Stimulated activated CD4-positive, alpha-beta T cell treated with anti-CD3 and anti-CD28 coated beads, TNF-alpha, amount 100 ng/mL, for 24 hours (primary cell): ENCODE measurements at places on chromosomes 13 and 19.

DNA sequence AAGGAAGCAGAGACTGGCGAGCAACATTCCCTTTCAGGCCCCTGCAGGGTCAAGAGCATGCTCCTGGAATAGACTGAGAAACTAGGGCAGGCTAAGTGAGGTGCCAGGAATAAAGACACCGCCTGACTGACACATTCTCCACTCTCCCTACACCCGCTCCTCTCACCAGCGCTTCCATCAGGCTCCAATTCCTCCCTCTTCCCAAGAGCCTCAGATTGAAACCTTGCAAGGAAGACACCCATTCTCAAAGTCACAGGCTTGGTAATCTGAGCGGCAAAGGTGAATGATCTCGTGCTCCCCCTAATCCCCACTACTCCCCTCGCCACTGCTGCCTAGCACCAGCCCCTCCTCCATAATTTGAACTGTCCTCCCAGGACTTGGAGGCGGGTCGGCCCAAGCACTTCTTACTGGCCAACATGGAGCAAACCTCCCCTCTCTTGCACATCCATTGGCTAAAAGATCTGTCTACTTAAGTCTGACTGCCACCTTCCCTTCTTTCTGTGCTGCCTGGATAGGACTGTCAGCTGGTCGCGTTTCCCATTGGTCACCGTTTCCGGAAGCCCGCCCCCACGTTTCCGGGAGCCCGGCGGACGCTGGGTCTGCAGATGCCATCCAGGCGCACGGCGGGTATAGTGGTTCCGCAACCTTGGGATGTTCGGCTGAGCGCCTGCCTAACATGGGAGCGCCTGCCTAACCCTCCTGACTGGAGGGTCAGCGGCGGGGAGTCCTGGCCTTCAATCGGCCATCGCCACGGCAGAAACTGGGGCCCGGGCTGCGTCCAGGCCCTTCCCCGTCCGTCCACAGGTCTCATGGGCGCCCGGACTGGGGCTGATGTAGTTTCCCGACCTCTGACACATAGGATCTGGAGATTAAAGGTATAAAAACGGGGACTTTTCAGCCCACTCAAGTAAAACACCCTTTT, 33.6 kb downstream of the ZNF383 start:
- DNase-seq: no peak

DNA sequence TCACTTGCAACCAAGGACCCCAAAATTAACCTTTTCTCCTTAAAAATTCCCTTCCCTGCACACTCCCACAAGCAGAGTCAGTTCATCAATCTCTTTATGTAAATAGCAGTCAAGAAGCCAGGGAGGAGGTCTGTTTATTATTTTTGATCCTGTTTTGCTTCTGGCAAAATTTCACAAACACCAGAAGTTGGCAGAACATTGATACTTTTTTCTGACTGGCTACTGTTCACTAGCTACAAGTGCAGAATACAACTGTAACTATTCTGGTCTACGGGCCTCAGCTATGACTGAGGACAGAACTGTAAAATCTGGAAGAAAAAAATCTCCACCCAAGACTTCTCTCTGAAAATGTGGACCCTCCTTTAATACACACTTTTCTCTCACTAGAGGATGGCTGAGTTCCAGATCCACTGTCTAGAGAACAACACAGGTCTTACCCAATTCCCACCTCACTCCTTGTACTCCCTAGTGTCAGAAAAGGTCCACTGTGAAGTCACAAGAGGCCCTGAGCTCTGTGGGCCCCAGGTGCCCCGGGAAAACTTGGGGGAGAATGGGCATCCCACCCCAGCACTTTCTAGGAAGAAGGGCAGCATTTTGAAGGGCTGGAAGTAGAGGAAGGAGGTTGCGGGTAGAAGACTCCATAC, 14.5 kb downstream of the STARD13 start:
- DNase-seq: no peak

DNA sequence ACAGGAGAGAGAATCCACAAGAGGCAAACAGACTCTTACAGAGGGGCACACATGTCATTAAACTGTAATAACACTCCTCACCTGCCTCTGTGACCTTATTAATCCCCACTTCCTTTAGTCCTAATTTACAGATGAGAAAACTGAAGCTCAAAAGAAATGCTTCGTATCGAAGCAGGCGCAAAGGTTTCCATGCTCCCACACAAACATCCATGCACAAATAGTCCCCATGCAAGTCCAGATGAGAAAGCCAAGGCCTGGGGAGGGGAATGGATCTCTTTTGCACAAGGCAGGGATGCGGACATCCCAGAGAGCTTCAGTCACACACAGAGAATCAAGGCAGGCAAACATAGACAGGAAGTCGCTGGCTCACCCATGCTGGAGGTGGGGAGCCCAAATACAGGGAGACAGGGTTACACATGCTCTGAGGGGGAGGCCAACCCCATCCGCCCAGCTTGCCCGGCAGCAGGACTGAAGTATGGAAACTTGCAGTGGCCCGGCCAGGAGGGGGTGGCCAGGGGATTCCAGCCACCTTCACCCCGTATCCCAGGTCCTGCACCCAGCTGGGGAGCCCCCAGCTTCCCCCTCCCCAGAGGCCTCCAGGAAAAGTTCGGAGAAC, 468 bp downstream of the S1PR5 start:
- DNase-seq: no peak

- no peak for DNase-seq
These were observed 71.2 kb downstream of the ING1 start for GRCh38 chr13:110784704-110785103.

DNA sequence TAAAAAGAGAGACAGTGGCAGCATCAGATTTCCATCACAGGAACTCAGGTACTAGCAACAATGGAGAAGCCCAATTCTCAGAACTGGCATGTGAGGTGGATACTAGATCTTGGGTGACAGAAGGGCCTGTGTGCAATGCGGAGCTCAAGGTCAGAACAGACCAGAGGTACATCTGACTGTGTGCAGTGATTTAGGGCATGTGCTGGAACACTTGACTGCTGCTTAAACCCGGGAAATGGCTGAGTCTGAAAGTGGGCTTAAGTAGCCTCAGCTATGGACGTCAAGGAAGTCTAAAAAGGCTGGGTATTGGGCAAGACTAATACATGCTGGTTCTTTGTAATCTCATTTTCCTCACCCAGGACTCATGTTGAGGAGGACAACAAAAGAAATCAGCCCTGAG, 182.2 kb downstream of the LACC1 start:
- DNase-seq: no peak

GRCh38 chr13:77781808-77782207, 84.3 kb downstream of the SLAIN1 start:
- DNase-seq: no peak

DNA sequence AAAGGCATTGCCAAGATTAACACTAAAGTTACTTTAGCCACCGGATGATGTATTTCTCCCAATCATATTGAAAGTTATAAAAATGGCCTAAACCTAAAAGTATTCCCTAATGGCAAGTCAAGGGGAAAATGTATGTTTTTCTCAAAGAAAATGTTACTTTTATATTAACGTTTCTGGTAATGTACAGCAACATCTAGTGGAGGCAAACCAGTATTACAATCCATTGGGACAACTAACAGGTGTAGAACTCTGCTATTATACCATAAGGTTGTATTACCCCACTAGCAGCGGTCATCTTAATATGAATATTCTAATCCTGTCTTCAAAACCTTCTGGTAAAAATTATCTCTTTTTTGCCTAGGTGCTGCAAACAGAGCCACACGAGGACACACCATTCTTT, 69.2 kb downstream of the ZNF100 start:
- DNase-seq: no peak

GRCh38 chr19:6312018-6312417, 21.4 kb downstream of the ACER1 start:
- no peak for DNase-seq

DNA sequence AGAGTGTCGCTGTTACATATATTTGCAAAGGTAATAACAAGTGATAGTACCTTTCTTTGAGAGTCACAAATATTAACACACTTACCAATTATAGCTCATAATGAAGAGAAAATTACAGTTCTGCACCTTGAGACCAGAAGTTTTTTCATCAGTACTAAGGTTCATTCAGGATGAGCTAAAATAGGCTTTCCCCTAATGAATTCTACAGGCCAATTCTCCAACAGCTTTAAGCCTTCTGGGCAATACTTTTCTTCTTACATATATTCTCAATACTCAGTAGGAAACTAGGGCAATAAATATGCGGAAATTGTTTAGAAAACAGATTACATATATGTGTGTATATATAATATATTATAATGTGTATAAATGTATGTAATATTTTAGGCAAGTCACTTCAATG, 2672.8 kb upstream of the PCDH20 start:
- DNase-seq: no peak

DNA sequence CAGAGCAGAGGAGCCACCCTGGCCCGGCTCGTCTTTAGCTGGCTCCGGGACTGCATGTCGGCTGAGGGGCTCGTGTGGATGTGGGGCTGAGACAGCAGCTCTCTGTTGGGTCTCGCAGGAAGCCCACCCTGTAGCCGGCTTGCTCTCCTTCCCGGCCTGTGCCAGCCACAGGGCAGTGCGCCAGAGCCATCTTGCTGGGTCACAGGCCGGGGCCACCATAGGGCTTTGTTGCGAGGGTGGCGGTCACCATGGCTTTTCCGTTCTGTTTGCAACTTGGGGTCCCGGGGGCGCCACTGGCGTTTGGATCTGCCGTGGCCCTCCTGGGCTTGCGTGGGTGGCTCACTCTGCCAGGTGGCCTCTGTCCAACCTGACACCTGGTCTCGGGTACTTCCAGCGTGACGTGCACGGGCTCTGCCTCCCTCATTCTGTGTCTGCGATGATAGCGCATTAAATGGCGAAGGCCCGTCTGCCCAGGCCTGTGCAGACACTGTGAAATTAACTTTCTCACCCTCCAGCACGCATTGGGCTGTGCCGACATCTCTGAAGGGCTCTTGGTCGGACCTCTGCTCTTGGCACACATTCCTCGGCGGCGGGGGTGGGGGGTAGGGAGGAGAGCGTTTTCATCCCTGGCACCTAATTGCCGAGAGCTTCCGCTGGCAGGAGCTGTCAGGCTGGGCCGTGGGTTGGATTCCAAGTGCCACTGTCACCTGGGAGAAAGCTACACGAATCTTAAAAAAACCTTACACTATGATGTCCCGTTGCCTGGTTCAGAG, 95.1 kb downstream of the KDM4B start:
- DNase-seq: no peak

DNA sequence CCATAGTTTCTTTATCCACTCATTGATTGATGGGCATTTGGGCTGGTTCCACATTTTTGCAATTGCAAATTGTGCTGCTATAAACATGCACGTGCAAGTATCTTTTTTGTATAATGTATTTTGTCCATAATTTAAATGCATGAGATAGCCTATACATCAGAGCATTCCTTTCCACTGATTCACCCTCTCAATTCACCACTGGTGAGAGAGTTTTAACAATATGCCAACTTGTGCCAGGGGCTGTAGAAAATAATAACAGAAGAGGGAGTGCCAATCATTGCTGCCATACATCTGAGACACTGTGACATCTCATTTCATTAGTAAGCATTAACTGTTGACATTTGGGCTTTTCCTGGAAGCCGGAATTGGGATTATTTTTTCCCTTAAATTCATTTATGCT, 125.1 kb downstream of the RAP2A start:
- DNase-seq: no peak

DNA sequence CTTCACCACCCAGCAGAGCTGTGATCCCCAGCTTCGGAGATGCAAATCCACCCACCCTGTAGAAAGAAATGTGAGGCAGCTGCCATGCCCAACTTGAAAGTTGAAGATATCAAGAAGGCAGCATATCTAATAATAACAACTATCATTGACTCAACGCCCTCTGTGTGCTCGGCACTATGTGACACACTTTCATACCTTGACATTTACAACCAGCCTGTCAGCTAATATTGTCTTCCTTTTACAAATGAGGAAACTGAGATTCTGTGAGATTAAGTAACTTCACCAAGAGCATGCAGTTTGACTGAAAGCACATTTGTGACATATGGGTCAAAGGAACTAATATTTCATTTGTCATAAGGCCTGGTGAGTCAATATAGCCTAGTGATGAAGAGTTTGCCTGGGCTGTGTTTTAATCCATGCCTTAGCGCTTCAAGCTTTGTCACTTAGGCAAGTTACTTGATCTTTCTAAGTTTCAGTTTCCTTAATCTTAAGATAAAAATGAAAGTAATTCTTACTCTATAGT, 137.0 kb downstream of the FLT1 start:
- no peak for DNase-seq

DNA sequence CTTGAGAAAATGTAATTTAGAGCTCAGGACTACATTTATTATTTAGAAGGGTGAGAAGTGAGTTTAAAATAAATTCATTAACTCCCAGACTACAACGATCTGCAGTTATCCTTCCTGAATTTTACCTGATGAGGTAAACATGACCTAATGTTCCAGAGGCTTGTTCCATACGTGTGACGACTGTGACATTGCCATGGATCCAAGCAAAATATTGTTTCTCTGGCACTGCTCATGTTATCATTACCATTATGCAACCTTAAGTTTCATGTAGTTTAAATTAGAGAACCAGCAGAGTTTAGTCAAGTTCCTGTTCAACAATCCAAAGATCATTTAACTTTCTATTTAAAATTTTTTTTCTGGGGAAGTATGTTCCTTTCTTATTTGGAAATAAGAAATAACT, 279.6 kb downstream of the KLF5 start:
- no peak for DNase-seq

GRCh38 chr13:76724421-76724820, 161.8 kb downstream of the KCTD12 start:
- no peak for DNase-seq

- DNase-seq: no peak
These were observed 413.0 kb downstream of the PCDH20 start for GRCh38 chr13:61002686-61003085.

DNA sequence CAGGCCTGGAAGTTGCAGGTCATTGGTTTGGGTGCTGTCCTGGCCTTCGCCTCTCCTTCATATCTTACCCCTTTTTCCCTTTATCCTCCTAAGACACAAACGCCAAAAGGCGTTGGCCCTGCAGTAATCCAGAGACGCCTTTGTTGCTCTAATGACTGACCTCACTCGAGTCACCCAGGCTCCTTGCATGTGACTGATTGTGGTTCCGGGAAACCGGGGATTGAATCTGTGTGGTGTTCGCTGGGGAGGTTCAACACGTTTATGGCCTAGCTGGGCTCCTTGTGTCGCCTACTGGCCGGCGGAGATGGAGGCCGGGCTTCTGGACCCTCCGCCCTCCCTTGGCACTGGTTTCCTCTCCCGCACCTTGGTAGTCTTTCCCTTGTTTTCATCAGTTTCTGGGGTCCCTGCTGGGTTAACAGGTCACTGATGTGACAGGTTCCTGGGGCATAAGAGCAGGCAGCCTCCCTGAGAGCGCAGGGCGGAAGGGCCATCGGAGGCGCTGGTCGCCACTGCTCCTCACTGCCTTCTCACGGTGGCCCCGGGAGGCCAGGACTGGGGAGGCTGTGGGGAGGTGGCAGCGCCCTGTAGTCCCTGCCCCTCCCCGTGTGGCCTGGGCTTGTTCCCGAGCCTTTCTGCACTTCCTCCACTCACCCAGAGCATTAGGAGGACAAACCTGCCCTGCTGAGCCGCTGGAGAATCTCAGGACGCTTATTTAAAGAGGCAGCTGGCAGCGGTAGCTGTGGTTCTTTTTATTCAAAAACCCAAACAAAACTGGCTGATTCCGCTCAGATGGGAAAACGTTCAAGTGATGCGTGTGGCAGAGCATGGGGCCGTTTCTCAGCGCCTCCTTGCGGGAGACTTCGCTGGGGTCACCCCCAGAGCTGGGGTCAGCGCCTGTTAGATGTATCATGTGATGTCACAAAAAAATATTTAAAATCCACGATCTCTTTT, 18.1 kb upstream of the NDUFS7 start:
- no peak for DNase-seq

GRCh38 chr13:108463340-108463739, 166.1 kb upstream of the MYO16 start:
- no peak for DNase-seq
